Dermis microvascular lymphatic vessel endothelial cell (primary cell): ENCODE measurements at places on chromosomes 2 and 18.

- peak; percentile 64 for DNase-seq
These were observed 1.0 kb upstream of the B3GNT7 start for GRCh38 chr2:231394211-231395141.

- no peak for DNase-seq
These were observed 69.8 kb downstream of the TSN start for GRCh38 chr2:121825003-121825950.

- peak; percentile 70 for DNase-seq
These were observed 3.0 kb upstream of the IRS1 start for GRCh38 chr2:226802573-226802972.

- peak; percentile 2 for DNase-seq
These were observed 165.3 kb downstream of the ATAD2B start for GRCh38 chr2:23761638-23762037.

- DNase-seq, result no peak
These were observed 43.6 kb downstream of the SF3B1 start for GRCh38 chr2:197391220-197391717.

DNA sequence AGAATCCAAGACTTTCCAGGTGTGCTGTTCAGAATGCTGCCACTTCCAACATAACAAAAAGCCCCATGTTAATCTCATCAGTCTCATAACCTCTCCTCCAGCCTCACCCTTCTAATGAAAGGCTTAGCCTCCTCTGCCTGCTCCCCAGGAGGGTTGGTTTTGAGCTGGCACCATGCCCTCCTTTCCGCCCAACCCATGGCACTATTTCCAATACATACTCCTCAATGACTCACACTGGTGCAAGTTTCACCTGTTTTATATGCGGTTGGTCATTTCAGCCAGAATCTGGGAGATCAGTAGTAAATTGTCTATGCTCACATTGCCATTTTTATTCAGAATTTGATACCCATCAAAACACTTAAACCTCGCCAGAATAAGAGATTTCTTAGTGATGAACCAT, 157.6 kb upstream of the NRP2 start:
- DNase-seq, result no peak

DNA sequence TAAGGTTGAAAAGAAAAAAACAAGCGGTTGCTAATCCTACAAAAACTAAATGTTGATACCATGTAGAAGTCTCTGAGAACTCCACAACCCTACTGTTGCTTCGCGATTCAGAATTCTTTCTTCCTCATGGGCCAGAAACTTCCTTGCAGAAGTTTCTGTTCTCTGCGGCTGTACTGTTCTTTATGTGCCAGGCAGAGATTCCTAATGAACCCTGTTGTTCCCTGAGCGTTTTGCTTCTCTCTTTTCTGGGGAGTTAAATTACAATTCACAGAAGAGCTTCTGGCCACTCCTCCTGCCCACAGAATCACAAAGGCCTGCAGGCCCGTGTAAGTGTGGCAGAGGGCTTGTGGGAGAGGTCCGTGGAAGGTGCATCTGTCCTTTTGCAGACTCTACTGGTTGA, 1.8 kb upstream of the THNSL2 start:
- no peak for DNase-seq

DNA sequence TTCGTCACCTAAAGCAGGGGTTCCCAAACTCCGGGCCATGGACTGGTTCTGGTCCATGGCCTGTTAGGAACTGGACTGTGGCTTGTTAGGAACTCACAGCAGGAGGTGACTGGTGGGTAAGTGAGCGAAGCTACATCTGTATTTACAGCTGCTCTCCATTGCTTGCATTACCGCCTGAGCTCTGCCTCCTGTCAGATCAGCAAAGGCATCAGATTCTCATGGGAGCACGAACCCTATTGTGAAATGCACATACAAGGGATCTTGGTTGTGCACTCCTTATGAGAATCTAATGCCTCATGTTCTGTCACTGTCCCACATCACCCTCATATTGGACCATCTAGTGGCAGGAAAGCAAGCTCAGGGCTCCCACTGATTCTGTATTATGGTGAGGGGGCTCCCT, 217.0 kb downstream of the ZFP36L2 start:
- DNase-seq, result no peak

- DNase-seq, result no peak
These were observed 599.1 kb upstream of the FSHR start for GRCh38 chr2:49753344-49753985.

GRCh38 chr2:44722026-44722625, 219.4 kb upstream of the SIX3 start:
- DNase-seq, result no peak

DNA sequence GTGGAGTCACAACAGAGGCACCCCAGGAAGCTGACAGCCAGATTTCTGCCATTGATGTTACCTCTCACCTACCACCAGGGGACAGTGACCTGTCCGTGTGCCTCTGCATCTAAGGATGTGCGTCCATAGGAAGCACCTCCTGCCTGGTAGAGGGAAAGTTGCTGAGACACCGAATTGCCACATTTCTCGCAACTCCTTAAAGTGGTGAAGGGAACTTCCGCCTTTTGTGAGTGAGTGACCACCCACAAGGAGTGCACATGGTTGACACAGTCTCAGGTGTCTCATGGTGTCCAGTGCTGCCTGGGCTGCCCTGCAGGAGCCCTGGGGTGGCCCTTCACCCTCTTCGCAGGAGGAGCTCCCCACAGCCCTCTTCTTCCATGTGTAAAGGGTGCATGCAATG, 201.8 kb downstream of the GBX2 start:
- no peak for DNase-seq

DNA sequence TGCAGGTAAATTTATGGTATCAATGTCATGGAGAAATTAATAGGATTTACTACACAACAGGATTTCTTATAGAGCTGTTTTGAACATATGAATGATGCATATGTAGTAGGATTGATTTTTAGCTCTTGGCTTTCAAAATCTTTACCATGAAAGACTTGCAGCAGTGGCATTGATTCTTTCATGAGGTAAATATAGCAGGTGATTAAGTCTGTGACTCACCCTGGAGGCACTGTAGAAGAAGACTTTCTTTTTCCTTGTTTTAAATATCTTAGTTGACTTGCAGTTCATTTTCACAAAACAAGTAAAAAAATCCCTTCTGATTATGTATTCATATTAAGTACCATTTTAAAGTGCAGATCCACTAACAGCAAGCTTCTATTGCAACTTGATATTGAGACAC, 463.0 kb downstream of the FBXO15 start:
- peak; percentile 11 for DNase-seq

- DNase-seq, result no peak
These were observed 353.5 kb downstream of the SETBP1 start for GRCh38 chr18:45034179-45034578.

DNA sequence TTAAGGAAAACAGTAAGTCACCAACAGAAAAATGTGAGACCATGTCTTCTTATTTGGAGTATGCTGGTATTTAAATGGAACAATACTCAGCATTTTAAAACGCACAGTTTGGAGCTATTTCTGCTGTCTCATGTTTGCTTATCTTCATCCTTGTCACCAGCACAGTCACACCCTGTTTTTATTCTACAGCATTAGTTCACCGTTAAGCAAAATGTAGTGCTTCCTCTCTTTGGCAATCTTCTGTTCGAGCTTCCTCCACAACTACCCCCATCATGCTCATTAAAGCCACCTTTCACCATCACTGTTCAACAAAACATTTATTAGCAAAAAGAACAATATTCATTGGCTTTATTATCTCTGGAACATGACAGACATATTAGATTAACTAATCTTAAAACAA, 64.0 kb downstream of the SLC40A1 start:
- no peak for DNase-seq

DNA sequence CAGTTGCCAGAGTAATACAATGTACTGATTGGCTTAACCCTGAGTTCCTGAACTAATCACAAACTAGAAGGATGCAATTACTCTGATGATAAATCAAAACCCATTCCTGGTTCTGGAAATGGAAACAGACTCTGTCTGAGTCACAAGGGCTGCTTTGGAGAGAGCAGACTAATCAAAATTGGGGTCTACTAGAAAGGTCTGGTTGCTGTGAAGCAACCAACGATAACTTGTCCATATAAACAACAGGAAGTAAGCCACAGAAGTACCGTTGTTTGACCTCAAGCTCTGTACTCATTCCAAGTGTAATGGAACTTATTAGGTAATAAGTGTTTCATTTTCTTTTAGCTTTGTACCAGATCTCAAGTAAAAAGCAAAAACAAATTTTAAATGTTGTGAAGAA, 49.7 kb downstream of the RASGRP3 start:
- DNase-seq, result peak; percentile 76

DNA sequence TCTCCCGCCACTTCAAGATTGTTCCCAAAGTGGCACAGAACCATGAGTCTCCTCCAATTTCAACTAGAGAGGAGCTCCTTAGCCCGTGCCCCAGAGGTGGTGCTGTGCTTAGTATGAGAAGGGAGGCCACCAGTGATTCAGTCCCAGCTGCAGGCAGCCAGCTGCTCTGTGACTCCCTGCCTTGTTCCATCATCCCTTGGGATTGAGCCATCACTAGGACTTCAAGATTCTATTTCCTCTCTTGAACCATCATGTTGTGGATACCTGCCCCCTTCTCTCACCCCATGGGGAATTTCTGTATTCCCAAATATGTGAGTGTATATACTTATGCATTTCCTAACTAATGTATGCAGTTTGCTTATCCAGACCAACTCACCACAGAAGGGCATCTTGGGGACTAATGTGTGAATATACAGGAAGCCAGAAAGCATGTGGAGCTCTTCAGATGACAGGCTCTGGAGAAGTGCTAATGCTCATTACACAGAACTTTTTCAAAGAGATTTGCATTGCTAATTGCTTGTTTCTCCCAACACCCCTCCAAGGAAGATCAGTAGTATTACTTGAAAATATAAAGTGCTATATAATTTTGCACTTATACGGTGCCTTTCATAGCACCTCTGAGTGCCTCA, 111.0 kb upstream of the MAP3K20 start:
- DNase-seq, result no peak

GRCh38 chr2:228535396-228535795, 353.9 kb upstream of the SPHKAP start:
- DNase-seq, result no peak

DNA sequence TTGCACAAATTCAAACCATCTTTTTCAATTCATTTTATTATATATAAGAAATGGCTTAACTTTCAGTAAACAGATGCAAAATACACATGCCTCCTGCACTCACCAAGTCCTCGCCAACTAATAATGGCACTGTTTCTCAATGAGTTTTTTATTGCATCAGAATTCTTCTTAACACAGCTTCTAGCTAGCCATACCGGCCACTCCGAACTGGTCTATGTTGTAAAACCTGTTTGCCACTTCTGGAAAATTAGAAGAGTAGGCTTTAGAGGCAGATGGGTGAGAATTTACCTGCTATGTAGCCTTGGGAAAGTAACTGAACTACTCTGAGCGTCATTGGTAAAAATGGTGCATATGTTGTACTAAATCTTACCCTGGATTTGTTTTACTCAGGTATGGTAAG, 100.6 kb upstream of the LHCGR start:
- no peak for DNase-seq

GRCh38 chr18:80112624-80113248, 3.7 kb downstream of the ADNP2 start:
- no peak for DNase-seq

DNA sequence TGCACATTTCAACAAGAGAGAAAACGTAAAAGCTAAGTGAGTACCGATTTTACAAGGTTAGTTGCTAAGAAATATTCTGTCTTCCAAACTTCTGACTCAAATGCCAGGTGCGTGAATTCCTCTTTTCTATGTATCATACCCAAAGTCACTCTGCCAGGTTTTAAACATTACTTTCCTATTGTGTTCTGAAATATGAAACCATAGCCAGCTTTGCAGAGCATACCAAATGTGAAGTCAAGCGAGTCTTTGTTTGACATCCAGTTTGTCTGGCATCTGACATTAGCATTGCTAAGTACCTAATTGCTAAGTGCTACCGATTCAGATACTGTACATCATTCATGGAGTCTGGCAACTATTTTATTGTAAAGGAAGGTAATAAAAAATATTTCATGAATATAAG, 321.9 kb upstream of the GALNT5 start:
- no peak for DNase-seq

DNA sequence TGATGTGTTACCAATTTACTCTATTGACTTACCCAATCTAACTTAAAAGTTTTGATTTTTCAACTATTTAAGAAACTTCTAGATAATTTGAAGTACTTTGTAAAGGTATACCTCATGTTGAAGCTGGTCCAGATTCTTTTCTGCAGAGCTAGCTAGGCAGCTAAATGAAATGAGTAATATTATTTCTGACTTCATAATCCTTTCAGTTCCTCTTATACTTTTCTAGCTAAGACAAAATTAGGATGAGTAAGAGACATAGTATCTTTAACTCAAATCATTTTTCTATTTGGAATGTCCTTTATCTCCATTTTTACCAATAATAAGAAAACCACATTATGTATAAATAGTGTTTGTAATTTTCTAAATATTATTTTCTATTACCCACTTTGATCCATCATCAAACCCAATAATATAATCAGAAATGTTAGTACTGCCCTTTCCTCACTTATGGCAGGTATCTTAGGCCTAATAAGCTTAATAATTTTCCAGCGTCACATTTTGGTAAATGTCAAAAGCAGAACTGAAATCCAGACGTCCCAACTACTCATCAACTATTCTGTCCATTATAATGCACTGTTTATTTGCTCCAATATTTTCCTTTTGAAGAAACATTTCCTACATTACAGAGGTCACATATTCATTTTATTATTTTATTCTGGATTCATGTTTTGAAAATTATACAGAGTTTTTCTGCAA, 456.6 kb downstream of the THSD7B start:
- DNase-seq, result no peak

- no peak for DNase-seq
These were observed 3.0 kb downstream of the PAX8 start for GRCh38 chr2:113275556-113276215.

GRCh38 chr2:204005940-204006721, 69.6 kb downstream of the ICOS start:
- DNase-seq, result no peak

DNA sequence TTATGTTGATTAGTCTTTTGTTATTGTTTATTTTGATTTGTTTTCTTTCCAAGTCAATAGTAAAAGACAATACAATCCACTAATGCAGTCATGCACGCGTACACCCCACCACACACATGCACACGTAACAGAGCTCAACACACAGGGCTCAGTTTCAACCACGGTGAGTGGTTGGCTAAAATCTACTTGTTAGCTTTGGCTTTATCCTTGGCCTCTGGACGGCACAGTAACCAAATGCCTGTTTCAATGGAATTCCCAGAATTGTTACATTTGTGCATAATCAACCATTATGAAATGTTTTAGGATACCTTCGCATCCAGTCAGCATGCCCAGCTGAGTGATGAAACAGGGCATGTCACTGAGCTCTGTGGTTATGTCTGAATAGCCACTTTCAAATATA, 53.2 kb downstream of the NYAP2 start:
- DNase-seq, result no peak

DNA sequence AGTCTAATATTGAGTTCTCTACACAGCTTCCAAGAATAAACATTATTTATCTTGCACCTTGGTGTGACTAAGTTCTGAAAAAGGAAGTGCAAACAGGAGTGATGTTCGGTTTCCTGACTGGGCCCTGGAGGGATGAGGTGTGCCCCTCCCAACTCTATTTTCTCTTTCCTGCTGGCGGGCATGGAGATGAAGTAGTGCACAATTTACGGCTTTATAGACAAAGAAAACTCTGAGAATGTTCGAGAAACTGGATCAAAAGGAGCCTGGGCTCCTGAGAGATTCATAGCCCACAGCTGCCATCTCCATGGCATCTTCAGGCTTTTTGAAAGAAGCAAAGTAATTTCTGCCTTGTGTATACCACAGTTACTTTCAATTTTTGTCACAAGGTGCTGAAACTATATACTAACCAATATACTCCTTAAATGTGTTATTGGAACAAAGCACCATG, 22.3 kb downstream of the LRATD1 start:
- DNase-seq, result no peak

- DNase-seq, result peak; percentile 74
These were observed 65.4 kb upstream of the HNRNPA3 start for GRCh38 chr2:177147093-177147694.

- no peak for DNase-seq
These were observed 86.6 kb downstream of the LRP1B start for GRCh38 chr2:142044197-142044596.
